GM23338 (cell line): ENCODE measurements at places on chromosomes 4 and X.
A peak's percentile ranks its signal among the peaks of the same experiment; 100 is the strongest.

DNA sequence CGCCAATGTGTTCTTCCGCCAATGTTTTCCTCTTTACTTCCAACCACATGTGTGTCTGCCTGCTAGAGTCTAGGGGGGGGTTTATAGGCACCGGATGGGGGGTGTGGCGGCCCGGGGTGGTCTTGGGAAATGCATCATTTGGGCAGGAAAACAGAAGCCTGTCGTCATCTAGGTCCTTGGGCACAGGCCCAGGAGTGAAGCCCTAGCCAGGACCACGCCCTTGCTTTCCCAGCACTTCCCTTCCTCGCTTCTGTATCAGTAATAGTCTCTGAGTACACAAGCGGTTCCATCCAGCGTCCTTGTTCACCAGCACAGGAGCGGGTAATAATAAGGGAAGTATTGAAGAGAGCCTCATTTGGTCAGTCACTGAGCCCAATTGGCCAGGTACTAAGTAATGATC, 74.5 kb downstream of the QDPR start:
- DNase-seq, result no peak

DNA sequence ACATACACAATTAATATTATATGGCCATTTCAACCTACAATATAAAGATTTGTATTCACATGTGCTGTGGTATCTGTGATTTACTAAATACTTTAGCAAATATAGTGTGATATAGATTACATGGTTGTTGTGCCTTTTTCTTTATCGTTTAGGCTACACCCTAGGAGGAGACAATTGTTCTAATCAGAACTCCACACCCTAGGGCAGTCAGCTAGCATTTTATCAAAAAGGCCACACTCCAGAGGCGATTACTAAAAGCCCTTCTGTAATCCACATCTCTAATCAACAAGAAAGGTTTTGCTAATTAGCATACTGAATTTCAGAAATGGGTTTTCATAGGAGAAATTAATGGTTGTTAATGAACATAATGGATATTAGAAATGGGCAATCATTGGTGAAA, 319.5 kb upstream of the NOCT start:
- no peak for DNase-seq

DNA sequence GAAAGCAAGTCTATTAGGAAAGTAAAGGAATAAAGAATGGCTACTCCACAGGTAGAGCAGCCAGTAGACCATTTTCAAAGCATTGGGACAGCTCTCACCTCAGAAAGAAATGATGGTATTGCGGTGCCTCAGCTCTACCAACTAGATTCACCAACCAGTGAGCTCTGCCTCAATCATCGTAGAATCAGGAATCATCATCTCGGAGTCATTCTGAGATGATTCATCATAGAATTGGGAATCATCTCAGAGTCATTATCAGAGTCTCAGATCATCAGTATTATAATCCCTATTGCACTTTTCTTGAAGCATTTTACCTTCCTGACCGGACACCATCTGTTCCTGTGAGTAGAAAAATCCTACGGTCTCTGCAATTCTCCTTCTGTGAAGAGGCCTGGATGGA, 17.5 kb upstream of the SAT1 start:
- DNase-seq, result no peak

GRCh38 chr4:169286562-169287301, 16.0 kb upstream of the SH3RF1 start:
- peak; percentile 52 for DNase-seq

DNA sequence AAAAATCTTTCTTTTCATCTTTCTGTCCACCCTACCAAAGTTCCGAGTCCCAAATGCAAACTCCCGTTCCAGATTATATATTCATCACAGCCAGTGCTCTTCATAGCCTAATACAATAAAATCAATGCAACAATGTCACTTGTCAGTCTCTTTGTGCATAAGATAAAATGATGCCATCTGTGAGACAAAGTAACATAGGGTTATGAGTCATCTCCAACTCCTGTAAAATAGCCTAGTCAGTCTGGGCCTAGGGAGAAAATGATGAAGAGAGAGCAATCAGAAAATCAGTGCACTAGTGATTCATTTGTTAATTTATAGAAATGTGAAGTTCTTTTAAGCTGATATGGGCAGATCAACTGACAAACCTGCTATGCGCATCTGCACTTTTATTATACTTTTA, 689.1 kb upstream of the DIAPH2 start:
- DNase-seq, result no peak

GRCh38 chr4:145098675-145099037, 545 bp downstream of the ABCE1 start:
- DNase-seq, result no peak

GRCh38 chr4:24089851-24090534, 200.1 kb upstream of the PPARGC1A start:
- no peak for DNase-seq

GRCh38 chr4:130422261-130422660, 1326.3 kb downstream of the C4orf33 start:
- DNase-seq, result no peak
